ENCODE measurements at places on chromosomes 7 and 10.

DNA sequence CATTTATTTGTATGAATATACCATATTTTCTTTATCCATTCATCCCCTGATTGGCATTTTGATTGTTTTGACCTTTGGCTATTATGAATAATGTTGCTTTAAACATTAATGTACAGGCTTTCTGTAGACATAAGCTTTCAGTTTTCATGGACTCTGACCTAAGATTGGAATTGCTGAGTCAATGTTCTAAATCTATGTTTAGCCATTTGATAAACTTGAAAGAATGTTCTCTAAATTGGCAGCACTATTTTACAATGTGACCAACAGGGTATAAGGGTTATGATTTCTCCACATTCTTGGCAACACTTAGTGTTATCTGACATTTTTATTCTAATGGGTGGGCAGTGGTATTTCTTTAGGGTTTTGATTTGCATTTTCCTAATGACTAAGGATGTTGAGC, 229.7 kb upstream of the ETV1 start:
- no peak for DNase-seq

- peak; percentile 31 for DNase-seq
These were observed 781 bp upstream of the GRM8 start for GRCh38 chr7:127253281-127254162.

DNA sequence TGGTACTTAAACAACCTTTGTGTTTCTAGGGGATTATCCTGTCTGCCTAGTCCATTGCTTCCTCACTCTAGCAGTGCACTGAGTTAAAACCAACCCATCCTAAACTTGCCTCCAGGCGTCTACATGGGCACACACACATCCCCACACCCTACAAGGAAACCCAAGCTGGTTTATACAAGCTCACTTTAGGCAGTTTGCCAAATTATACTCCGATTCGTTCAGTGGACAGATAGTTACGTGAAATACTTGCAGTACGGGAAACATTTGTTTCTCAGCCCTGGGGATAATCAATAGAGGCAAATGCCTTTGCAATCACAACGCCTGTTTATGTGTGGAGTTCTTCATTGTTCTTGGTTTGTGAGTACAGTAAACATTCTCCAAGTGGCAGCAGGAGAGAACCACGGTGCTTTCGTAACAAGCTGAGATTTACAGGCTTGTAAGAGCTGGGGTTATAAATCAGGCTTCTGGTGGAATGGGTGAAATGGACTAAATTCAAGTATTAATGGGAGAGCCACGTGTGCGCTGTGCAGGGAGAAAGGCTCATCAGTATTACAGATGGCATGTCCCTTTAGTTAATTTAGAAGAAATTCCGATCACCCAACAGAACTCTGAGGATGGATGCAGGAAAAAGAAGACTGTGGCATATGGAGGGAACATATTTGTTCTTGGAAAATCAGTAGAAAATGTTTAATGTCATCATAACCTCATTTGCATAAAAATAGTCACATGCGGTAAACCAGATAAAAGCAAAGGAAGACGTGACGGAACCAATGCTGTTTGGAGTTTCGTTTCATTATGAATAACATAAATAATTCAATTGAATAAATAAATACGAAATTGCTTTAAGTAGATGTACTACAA, 217.1 kb downstream of the GALNT17 start:
- no peak for DNase-seq

DNA sequence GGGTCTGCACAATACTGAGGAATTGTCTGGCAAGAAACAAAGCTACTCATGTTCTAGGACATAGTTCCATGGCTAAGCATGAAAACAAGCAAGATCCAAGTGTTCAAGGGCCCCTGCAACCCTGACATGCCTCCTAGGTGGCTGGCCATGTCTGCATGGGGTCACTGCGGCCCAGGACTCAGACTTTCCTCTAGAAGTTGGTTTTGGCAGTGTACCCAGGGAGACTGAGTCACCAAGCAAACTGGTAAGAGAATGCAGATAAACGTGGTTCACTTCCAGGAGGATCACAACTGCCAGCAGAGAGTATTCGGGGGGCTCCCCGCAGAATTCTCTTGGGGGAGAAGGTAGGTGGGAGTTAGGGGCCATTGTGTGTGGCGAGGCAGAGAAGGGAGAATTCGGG, 7.4 kb upstream of the PFKFB3 start:
- no peak for DNase-seq

DNA sequence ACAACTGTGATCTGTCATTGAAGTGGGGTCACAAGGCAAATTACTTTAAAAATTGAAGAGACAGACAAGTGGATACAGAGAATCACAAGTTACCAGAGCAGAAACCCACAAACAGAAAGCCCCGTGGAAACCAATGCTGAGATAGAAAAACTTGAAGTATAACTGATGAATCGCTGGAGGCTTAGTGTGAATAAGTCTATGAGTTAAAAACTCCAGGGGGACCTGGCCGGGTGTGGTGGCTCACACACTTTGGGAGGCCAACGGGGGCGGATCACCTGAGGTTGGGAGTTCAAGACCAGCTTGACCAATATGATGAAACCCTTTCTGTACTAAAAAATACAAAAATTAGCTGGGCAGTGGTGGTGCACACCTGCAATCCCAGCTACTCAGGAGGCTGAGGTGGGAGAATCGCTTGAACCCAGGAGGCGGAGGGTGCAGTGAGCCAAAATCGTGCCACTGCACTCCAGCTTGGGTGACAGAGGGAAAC, 69.7 kb upstream of the ZNRF2 start:
- no peak for DNase-seq

DNA sequence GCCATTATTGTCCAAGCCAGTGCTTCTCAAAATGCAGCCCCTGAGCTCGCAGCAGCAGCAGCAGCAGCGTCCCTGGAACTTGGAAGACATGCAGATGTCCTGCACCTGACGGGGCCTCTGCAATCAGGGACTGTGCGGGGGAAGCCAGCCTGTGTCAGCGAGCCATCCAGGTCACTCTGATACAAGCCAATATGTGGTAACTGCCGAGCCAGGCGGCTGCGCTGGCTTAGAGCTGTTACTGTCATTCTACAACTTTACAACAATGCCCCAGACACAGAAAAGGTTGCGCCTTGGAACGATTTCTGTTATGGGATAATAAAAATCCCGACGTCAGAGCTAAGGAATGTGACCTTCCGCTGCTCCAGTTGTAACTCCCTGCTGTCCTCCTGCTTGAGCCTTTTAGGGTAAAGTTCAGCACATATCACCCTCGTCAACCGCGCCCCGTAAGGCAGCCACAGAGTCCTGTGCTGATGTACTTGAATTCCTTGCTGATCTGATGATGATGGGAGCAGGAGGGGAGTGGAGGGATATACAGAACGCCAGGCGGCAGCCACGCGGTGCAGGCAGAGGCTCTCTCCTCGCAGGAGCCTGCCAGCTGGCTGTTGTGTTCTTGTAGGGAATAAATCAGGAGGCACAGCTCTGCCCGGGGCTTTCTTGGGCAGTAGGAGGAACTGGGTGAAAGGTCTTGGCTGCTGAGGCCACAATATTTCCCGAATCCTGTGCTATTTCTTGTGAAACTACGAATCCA, 20.0 kb upstream of the CRYGN start:
- DNase-seq: no peak

DNA sequence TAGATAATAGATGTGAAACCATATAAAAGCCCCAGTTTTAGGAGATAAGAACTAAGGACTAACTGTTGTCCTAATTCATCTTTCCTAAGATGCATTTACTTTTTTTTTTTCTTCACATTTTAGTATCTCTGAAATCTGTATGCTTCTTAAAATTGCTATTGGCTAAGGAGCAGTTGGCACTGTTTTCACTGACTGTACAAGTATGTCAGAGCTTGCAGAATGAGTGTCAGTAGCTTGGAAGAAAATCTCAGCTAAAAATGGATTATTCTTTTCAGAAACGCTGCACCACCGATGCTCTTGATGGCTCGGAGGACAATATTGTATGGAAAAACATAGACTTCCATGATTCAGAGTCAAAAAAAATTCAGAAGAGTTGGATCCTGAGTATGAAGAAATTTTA, 91.1 kb upstream of the DNAJB12 start:
- no peak for DNase-seq

GRCh38 chr7:88361357-88361756, 54.7 kb upstream of the STEAP4 start:
- no peak for DNase-seq

DNA sequence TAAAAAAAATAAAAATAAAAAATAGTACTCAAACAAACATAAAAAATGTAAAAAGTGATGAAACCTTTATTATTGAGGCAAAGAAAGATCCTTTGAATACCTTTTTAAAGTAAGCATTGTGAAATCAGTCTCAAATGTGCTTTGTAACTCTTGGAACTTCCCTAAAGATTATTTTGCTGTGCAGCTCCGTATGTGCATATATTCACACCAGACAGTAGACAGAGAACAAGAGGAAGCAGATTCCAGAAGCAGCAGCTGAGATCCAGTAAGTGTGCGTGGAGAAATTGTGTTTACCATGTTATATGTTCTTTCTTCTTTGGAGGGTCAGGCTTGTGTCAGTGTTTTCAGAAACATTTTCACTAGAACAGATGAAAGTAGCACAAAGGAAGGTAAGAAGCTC, 324.9 kb downstream of the AGMO start:
- DNase-seq: no peak

DNA sequence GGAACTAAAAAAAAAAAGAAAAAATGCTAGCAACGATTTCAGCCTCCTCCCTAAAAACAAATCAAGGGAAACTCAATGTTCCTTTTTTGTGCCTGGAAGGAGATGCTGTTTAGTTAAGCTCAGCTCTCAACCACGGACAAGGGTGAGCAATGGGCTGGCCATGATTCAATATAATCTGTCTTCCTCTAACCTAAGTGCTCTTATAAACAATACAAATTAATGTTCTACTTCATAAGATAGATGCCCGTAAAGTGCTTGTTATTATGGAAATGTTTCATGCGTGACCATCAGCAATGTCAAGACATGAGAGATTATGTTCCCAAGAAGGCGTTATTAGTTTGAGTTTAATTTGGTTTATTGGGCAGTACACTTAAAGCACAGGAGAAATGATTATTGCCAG, 320.3 kb downstream of the SFMBT2 start:
- no peak for DNase-seq

GRCh38 chr7:14899030-14899429, 3.5 kb downstream of the DGKB start:
- no peak for DNase-seq

DNA sequence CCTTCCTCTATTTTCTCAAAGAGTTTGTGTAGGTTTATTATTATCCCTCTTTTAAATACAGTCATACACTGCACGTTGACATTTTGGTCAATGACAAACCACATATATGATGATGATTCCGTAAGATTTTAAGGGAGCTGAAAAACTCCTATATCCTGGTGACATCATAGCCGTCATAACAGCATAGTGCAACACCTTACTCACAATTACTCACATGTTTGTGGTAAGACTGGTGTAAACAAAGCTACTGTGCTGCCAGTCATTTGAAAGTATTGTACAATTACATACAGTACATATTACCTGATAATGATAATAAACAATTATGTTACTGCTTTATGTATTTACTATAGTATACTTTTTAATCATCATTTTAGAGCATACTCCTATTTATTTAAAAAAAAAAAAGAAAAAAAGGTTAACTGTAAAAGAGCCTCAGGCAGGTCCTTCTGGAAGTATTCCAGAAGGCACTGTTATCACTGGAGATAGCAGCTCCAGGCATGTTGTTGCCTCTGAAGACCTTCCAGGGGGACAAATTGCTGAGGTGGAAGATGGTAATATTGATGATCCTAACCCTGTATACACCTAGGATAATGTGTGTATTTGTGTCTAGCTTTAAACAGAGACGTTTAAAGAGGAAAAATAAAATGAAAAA, 123.3 kb upstream of the CDK1 start:
- no peak for DNase-seq

DNA sequence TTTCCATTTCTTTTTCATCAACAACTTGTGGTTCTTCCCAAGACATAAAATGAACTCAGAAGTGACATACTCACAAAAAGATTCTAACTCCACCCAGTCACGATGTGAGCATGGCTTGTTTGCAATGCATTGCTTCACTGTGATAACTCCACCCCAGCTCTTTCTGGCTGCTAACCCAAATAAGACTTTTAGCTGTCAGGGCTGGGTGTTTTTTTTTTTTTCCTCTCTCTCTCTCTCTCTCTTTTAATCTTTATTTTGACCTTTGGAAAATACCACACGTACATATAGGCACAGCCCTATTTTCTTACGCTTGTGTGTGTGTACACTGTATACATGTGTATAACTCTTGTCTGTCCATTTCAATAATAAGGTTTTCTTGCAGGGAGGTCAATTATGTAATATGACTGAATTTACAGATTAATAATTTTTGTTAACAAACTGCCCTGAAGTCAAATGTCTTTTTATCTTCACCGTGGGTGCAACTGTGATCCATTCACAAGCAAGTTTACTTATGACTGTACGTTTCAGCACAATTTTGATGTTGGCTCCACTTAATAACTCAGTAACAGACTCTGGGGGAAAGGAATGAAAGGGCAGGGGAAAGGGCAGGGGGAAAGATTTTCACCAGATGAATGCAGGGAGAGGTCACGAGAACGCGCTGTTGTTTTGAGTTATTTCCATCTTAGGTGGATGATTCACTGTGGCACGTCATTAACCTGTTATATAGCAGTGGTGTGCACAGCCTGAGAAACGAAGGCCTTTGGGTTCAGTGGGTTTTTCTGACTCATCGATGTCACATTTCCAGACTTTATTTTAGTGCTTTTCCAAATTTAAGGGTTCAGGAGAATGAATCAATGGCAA, 49.1 kb downstream of the APBB1IP start:
- peak; percentile 38 for DNase-seq

Data from stimulated activated CD8-positive, alpha-beta memory T cell treated with anti-CD3 and anti-CD28 coated beads, Interleukin-7, amount 100 ng/mL, for 1 hour (primary cell).